ENCODE measurements at places on chromosomes 7 and 10. TPM values are rescaled to one million over a fixed set of nuclear protein-coding genes. Genes with fewer than 3 reads are reported as not detected.

DNA sequence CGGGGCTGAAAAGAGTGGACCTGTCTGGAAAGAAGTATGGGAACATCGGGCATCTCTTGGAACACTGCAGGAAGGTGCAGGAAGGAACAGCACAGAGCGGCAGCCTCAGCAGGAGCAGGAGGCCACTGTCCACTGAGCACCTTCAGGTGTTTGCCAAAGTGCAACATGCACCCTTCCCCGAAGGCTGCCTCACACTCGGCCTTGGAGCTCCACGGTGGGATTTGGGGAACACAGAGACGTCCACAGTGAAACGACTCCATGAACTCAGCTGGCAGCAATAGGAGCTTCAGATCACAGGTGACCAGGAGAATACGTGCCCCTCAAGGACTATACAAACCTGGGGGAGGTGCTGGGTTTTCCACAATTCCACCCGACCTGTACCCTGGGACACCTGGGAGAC is 140.3 kb upstream of the RET start:
- no peak for DNase-seq

GRCh38 chr7:118777308-118777707 is 552.8 kb downstream of the ANKRD7 start:
- no peak for DNase-seq

GRCh38 chr7:111025006-111025405 is 65.9 kb upstream of the LRRN3 start:
- no peak for DNase-seq

- DNase-seq: peak; percentile 78
Observed at GRCh38 chr10:124703778-124704427, 40.3 kb downstream of the FAM53B start.

GRCh38 chr10:123771877-123772644 is 105.9 kb downstream of the GPR26 start:
- DNase-seq: no peak

- no peak for DNase-seq
Observed at GRCh38 chr7:73941836-73942551, 81.0 kb downstream of the TMEM270 start.

Gene ZMIZ1
- total RNA-seq: 21.4 TPM

DNA sequence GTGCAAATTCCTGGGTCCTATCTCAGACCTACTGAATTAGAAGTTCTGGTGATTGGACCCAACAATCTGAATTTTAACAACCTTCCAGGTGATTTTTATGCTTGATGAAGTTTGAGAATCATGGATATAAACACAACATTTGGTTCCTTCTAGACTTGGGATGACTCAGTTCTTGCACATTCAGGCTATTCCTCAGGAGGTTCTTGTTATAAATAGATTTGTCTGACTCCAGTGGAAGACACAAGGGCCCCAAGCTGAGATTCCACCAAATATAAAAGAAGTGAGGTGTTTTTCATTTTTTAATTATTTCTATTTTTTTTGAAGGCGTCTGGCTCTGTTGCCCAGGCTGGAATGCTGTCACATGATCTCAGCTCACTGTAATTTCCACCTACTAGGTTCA is 9.4 kb upstream of the TAS2R16 start:
- DNase-seq: no peak

- no peak for DNase-seq
Observed at GRCh38 chr10:33553748-33554571, 219.5 kb upstream of the NRP1 start.

Gene CC2D2B
- 0.86 TPM for total RNA-seq

Gene IL6
- 0.80 TPM for total RNA-seq

DNA sequence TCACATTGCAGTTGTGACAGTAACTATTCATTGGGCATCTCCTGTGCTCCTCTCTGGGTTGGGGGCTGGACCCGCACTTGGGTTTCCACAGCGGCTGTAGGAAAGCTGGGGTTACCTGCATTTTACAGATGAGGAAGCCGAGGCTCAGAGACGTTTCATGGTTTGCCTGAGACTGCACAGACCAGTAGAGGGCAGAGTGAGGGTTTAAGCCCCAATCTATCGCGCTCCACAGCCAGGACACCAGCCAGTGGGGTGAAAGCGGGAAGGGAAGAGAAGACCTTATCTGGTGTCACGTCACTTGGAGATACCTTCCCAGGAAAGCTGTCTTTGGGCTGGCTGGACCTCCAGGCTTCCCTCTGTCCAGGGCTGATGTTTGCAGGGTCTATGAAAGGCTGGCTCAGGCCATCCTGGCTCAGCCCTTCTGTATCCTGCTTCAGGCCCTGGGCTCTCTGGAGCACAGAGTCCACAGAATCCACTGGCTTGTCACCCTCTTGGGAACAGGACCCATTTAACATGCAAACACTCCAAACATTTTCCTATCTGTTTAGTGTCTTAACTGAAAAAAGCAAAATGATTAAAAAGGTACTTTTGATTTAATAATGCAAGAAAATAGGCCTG is 167.7 kb downstream of the EMX2 start:
- DNase-seq: no peak

DNA sequence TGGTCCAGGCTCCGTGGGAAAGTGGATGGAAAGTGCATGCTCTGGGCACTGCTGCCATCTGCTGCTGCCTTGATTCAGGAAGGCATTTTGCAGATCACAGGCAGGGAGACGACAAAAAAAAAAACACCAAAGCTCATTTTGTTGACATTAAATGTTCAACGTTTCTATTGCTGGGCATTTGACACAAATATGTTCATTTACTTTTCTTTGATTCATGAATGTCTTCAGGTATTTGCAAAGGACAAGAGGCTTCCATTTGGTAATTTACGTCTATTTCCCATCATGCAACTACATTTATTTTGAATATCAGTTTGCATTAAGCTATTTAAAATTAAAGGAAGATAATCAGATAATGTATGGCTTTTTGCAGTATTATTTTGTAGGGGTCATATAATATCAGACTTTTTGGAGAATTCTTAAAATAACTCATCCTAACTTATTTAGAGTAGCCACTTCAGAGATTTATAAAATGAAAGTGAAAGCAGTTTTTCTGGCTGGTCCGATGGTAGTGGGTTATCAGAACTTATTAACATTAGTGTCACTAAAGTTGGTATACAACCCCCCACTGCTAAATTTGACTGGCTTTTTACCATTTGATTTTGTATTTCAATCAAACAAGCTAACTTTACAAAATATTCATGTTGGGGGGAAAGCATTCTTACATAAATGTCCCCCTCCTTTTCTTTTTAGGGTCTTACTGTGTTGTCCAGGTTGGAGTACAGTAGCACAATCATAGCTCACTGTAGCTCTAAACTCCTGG is 65.3 kb downstream of the PDIA4 start:
- DNase-seq: peak; percentile 65

DNA sequence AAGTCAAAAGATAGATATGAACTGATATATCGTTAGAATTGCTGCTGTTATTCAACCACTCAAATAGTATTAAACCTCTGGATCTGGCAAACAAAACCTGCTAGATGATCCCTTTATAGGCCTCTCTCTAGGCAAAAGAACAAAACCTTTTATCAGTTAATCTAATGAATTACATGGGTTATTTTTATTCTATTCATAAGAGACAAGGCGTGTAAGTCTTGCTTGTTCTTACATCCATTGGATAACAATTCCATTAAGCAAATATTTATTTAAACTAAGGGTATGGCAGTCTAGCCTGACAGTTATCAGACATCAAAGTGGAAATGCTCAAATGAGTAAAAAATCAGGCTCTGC is 16.6 kb upstream of the ADRB1 start:
- no peak for DNase-seq

GRCh38 chr7:28037220-28038010 is 143.2 kb downstream of the JAZF1 start:
- DNase-seq: no peak

- no peak for DNase-seq
Observed at GRCh38 chr7:118072893-118073674, 110.9 kb upstream of the LSM8 start.
